ENCODE measurements at places on chromosomes 7 and 10.

- H3K4me1 ChIP-seq: no peaks in the 10 kb centered on the region
- H3K36me3 ChIP-seq: no peaks in the 10 kb centered on the region
- no peaks in the 10 kb centered on the region for H3K27me3 ChIP-seq
- peak overlapping the region; percentile 26 for H3K4me3 ChIP-seq
These were observed 84.6 kb upstream of the PDGFA start for GRCh38 chr7:604001-604883.

GRCh38 chr10:21203473-21204107 is 306.5 kb upstream of the NEBL start:
- no peak overlapping the region for H3K4me3 ChIP-seq
- no peak overlapping the region for H3K27ac ChIP-seq
- H3K4me1 ChIP-seq: no peaks in the 10 kb centered on the region
- ATAC-seq: no peak
- no peaks in the 10 kb centered on the region for H3K36me3 ChIP-seq

DNA sequence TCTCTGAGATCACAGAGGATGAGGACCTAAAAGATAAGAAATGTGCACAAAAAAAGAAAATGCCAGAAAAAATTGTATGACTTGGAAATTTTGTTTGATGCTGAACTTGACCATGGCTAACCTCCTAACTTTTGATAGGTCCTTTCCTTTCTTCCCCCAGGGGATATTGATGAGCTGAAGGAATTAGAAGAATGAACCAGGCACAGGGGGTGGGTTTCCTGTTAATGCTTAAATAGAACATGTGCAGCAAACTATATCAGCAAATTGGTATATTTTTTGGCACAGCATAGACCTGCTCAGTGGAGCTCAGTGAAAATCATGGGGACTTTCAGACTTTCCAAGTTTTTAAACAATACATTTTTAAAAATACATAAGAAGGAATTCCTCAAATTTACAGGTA is 300.7 kb downstream of the HDAC9 start:
- H3K36me3 ChIP-seq: no peaks in the 10 kb centered on the region
- H3K27ac ChIP-seq: no peak overlapping the region
- no peaks in the 10 kb centered on the region for H3K27me3 ChIP-seq
- H3K4me3 ChIP-seq: no peak overlapping the region
- no peak for ATAC-seq

DNA sequence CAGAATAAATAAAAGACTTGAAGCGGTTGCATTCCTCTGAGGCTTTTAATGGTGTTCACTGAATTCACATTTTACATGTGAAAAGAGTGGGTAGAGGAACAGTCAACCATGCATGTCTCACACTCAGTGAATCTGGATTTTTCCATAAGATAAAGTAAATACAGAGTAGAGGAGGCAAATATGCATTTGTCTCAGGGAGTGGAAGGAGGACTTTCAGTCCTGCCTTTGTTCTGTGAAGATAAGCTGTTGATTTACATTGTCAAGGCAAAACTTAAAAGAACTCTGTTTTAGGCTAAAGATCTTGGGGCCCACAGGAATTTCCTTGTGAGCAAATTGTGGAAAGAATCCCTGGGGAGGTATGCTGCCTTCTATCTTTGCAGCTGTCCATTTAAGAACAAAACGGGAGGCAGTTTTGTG is 825.3 kb upstream of the MBL2 start:
- no peak overlapping the region for H3K27ac ChIP-seq
- no peaks in the 10 kb centered on the region for H3K4me1 ChIP-seq
- no peak overlapping the region for H3K4me3 ChIP-seq
- peaks cover 14% of the 10 kb centered on the region for H3K27me3 ChIP-seq
- no peak for ATAC-seq

DNA sequence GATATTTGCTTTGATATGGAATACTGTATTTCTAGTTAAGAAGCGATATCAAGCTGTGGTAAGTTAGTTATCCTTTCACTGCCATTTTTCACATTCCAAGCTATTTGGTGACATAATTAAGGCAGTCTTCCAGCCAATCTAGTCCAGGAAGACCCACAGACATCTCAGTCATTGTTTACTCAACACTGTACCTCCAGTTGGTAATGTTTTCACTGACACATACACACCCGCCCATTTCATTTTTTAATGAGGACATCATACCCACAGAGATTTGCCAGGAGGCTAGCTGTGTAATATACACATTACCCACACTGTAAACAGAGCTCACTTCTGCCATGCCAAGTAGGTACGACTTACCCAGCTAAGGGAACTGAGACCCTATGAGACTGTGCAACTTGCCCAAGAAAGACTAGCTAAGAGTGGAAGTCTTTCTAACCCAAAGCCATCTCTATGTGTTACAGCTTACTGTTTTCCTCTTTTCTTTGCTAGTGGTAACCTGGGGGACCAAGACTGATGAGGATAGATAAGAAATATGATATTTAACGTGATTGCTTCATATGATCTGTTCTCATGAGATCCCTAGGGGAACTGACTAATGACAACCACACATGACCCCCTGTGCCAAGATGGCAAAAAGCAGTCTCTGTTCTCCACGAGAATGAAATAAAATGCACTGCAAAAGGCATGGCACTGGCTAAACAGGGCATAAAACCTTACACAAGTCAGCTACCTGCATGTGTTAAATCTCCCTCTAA is 179.0 kb downstream of the DGKI start:
- H3K36me3 ChIP-seq: no peaks in the 10 kb centered on the region
- no peaks in the 10 kb centered on the region for H3K27me3 ChIP-seq
- H3K27ac ChIP-seq: no peak overlapping the region
- no peaks in the 10 kb centered on the region for H3K4me1 ChIP-seq

DNA sequence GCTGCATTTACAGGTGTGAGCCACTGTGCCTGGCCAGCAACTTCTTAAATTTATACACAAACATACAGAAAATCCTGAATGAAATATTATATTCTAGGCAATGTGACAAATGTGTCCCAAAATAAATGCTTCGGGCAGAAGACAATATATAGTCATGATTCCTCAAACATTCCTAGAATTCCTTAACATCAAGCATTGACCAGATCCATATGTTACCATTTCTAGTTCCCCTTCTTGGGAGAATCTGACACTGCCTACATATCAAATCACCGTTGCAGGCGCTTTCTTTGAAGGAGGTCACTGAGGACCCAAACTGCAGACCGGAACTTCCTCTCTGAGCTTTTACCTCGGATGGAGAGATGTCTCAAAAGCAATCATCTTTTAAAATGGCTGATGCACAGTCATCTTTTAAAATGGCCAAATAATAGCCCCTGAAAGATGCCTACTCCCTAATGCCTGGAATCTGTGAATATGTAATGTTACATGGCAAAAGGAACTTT is 323.5 kb downstream of the PHF14 start:
- no peaks in the 10 kb centered on the region for H3K36me3 ChIP-seq
- no peak overlapping the region for H3K4me3 ChIP-seq
- no peak overlapping the region for H3K27ac ChIP-seq

DNA sequence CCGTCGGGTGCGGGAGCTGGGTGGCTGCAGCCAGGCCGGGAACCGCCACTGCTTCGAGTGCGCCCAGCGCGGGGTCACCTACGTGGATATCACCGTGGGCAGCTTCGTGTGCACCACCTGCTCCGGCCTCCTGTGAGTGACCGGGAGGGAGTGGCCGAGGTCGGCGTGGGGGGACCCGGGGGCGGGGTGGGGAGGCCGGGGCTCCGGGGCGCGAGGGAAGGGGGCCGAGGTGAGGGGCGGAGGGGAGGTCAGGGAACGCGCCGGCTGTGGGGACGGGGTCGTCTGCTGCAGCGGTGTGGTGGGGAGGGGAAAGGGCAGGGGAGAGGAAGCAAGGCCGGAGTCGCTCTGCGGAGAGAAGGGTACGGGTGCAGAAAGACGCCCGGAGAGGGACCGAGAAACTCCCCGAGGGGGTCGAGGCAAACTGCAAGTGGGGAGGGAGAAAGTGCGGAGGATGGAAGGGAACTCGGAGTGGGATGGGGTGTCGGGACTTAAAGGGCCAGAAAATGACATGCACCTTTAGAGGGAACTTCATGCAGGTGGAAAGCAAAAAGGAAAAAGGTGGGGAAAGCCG is 518 bp downstream of the AGFG2 start:
- peak overlapping the region; percentile 96 for H3K27ac ChIP-seq
- H3K36me3 ChIP-seq: no peaks in the 10 kb centered on the region
- ATAC-seq: no peak
- H3K4me1 ChIP-seq: peaks cover 22% of the 10 kb centered on the region
- H3K27me3 ChIP-seq: no peaks in the 10 kb centered on the region

DNA sequence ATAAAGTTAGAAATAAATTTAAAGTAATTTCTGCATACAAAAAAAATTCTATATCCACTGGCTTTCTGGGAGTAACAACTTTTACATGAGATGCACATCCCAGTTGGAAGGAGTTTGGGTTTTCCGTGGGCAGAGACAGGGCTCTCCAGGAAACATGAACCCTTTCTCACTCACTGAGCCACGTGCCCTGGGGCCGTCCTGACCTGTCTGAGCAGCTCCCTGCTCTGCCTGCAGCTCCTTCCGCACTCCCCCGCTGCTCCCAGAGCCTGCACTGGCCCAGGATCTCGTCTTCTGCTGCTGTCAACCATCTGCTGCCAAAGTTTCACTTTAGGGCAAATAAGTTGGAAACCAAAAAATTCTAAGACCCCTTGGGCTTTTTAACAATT is 169.1 kb downstream of the DIP2C start:
- H3K27ac ChIP-seq: no peak overlapping the region
- peak; percentile 50 for ATAC-seq
- H3K36me3 ChIP-seq: no peaks in the 10 kb centered on the region
- H3K4me1 ChIP-seq: peaks cover 7% of the 10 kb centered on the region
- no peaks in the 10 kb centered on the region for H3K27me3 ChIP-seq

GRCh38 chr7:44131173-44132029 is 8.1 kb upstream of the POLD2 start:
- no peak overlapping the region for H3K4me3 ChIP-seq
- H3K27ac ChIP-seq: no peak overlapping the region
- no peaks in the 10 kb centered on the region for H3K4me1 ChIP-seq

DNA sequence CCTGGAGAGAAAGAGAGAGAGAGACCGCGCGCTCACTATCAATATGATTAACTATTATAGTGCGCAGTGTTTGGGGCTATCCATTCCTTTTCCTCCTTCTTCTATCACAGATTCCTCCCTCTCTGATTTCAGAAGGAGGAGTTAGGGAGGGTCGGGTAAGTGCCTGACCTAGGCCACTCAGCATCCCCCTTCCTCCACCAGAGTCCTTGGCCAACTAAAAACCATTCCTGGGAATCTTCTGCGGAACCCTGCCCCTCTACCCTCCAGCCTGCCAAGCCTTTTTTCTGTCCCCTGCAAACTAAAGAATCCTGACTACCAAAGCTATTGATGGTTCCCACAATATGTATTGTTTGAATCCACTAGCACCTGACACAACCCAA is 256.2 kb upstream of the NFE2L3 start:
- H3K36me3 ChIP-seq: no peaks in the 10 kb centered on the region
- H3K4me3 ChIP-seq: no peak overlapping the region
- no peak for ATAC-seq
- peaks cover 28% of the 10 kb centered on the region for H3K27me3 ChIP-seq

DNA sequence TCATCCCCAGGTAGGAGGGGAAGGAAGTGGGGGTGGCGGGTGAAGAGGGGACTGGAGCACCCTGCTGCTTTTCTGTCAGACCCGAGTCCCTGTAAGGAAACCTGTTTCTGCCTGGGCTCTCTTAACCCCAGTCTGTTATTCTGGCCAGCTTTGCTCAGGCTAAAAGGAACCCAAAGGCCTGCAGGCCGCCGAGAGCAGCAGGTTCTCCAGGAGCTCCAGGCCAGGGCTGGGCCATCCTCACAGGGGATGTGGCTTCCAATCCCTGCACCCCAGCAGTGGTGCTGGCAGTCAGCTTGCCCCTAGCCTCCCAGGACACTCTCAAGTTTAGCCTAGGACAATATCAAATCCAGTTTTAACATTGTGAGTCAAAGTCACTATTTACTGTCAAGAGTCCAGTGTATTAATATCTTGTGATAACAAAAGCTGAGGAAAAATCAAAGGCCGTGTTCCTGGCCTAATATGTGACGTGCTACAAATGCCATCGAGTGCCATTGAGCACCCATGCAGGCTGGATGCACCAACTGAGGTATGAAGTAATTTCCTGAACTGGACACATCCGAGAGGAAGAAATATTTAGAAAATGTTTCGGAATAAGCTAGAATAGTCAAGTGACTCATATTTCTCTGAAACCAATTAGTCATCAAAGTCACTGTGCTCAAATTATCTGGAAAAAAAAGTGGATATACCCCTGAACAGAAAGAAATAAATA is 7.0 kb downstream of the PKD1L1 start:
- peak overlapping the region; percentile 52 for H3K27ac ChIP-seq
- no peaks in the 10 kb centered on the region for H3K27me3 ChIP-seq
- no peak overlapping the region for H3K4me3 ChIP-seq
- no peaks in the 10 kb centered on the region for H3K36me3 ChIP-seq
- peak; percentile 75 for ATAC-seq

DNA sequence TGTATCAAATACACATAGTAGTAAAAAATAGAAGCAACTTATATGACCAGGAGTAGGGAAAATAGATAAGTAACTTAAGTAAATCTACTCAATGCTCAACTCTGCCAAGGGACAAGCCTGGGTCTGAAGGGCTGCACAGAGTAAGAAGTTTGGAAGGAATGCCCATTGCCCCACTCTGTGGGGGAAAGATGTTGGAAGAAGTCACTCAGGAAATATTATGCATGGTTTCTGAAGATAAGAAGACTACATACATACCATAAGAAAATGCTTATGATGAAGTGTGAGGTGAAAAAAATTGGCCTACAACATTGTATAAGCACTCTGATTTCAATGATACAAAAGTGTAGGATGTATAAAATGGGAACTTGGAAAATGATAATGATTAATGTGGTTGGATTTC is 54.0 kb downstream of the LAMB4 start:
- no peaks in the 10 kb centered on the region for H3K36me3 ChIP-seq
- no peak overlapping the region for H3K27ac ChIP-seq
- no peaks in the 10 kb centered on the region for H3K27me3 ChIP-seq
- H3K4me1 ChIP-seq: peaks cover 8% of the 10 kb centered on the region
- no peak for ATAC-seq
- H3K4me3 ChIP-seq: no peak overlapping the region

- no peak for ATAC-seq
- H3K4me3 ChIP-seq: peak overlapping the region; percentile 72
- H3K27ac ChIP-seq: peak overlapping the region; percentile 72
- H3K36me3 ChIP-seq: no peaks in the 10 kb centered on the region
- H3K27me3 ChIP-seq: no peaks in the 10 kb centered on the region
These were observed 403 bp upstream of the ENO4 start for GRCh38 chr10:116848944-116849247.

- no peak for ATAC-seq
- no peaks in the 10 kb centered on the region for H3K27me3 ChIP-seq
- no peaks in the 10 kb centered on the region for H3K36me3 ChIP-seq
These were observed 322.8 kb downstream of the MAGI2 start for GRCh38 chr7:79130715-79131114.

GRCh38 chr10:62590306-62590705 is 214.2 kb upstream of the ADO start:
- no peaks in the 10 kb centered on the region for H3K36me3 ChIP-seq
- no peak for ATAC-seq
- no peaks in the 10 kb centered on the region for H3K27me3 ChIP-seq
- no peak overlapping the region for H3K27ac ChIP-seq

DNA sequence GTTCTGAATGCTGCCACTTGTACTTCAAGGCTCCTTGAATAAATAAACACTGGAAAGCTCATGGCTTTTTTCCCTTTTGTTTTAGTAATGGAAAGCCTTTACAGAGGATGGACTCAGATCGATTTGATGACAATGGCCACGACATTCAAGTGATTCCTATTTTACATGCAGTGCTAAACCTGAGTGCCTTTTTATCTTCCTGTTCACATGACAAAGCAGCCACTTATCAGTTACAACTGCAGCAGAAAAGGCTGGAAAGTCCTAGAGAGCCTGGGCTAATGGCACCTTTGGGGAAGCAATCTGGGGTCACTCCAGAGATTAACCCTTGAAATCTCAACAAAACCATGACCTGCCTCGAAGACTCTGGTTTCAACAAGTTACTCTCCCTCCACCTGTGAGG is 249.0 kb upstream of the AUTS2 start:
- H3K36me3 ChIP-seq: no peaks in the 10 kb centered on the region
- no peak for ATAC-seq
- no peaks in the 10 kb centered on the region for H3K4me1 ChIP-seq
- no peak overlapping the region for H3K27ac ChIP-seq
- H3K27me3 ChIP-seq: no peaks in the 10 kb centered on the region
- H3K4me3 ChIP-seq: no peak overlapping the region

All from gastroesophageal sphincter (tissue), 4 donors.